ENCODE measurements at places on chromosomes 5 and 9.
A peak's percentile ranks its signal among the peaks of the same experiment; 100 is the strongest.

DNA sequence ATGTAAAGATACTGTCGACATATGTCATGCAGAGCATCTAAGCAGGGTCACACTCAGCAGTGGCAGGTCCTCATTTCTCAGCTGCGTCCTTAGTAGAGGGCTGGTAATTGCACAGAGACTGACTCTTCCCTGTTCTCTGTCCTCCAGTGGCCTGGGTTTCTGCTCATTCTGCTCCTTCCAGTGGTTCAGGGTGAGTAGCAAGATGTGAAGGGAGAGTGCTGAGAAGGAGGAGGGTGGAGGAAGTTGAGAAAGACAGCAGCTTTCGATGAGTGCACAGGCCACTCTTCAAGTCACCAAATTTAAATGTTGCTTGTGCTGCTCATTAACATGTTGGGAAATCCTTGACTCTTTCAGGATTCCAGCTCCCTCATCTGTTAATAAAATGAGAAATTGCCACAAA is 203.9 kb downstream of the FBXL7 start:
- DNase-seq = no peak

DNA sequence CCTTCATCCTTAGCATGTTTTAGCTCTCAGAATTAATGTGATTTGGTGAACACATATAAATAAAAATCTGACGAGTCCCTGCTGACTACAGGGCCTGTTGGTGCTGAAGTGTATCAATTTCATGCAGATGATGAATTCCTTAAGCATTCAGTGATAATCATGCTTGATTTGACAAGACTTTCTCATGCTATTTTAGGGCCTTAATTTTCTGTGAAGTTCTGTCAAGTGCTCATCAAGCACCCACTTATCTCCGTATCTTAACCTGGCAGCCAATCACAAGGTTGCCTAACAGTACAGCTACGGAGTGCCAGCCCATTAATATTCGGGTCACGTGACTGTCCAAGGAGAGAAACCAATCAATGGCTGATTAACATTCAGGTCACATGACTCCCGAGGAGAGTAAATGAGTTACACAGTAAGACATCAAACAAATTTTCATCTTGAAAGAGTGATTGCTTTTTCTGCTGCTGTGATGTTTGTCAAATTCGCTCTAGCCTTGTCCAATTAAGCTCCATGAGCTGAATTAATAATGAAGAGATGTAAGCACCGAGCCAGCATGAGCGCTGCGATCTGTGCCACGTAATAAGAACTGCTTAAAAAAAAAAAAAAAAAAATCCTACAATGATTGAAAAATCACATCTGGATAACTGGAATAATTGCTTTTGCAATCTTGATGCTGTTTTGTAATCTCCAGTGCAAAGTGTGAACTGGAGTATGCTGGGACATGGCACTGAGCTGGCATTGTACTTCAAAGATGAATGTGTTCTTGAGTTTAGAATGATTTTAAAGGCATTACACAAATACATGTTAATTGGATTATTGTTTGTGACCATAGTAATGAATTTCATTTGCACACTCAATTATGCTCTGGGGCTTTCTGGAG is 104.3 kb upstream of the SPATA31D4 start:
- DNase-seq = no peak

GRCh38 chr5:26482076-26482809 is 556.1 kb downstream of the CDH9 start:
- DNase-seq = no peak

DNA sequence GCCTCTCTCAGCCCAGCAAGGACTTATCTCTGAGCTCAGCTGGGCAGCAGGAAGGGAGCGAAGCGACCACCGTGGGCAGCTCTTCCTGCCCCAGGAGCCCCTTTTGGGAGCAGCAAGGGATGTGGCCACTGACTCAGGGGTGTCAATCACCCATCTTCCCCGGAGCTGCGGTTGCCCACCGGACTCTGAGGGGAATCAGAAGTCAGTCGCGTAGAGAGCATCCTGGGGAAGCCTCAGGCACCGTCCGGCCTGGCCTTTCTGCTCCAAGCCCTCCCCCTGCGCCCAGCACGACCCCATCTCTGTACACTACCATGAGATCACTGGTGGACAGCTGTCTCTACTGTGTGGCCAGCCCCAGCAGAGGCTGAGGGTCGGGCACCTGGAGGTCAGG is 24.6 kb downstream of the GFI1B start:
- DNase-seq = no peak

GRCh38 chr5:123605822-123606221 is 93.8 kb downstream of the CSNK1G3 start:
- DNase-seq = no peak

DNA sequence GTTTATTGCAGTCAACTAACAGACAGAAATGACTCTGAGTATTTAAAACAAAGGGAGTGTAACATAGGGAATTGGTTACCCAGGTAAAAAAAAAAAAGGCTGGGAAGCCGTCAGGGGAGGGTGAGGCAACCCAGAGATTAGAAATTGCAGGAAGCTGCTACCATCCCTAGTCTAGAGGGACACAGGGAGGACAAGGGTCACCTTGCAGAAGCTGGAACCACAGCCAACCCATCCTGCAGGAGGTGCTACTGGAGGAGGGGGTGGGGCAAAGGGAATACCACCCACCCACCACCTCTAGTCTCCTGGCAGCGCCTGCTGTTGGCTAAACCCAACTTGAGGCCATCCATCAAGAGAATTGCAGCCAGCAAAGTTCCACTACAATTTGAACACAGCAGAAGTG is 6.5 kb downstream of the CAST start:
- DNase-seq = no peak

DNA sequence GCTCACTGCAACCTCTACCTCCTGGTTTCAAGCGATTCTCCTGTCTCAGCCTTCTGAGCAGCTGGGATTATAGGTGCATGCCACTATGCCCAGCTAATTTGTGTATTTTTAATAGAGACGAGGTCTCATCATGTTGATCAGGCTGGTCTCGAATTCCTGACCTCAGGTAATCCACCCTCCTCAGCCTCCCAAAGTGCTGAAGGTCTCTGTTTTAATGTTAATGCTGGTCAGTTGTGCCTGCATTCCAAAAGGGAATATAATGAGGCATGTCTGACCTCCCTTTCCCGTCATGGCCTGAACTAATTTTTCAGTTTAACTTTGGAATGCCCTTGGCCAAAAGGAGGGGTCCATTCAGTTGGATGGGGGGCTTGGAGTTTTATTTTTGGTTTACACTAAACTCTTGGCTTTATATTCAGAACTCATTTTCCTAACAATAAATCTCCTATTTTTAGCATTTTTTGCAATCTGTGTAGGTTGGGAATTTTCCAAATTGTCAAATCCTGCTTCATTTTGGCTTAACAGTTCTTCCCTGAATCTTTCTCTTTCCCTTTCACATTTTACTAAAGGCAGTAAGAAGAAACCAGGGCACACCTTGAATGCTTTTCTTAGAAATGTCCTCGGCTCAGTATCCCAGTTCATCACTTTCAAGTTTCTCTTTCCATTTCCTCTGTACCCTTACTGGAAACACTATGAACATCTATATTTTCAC is 1175.5 kb downstream of the MAT2B start:
- no peak for DNase-seq

DNA sequence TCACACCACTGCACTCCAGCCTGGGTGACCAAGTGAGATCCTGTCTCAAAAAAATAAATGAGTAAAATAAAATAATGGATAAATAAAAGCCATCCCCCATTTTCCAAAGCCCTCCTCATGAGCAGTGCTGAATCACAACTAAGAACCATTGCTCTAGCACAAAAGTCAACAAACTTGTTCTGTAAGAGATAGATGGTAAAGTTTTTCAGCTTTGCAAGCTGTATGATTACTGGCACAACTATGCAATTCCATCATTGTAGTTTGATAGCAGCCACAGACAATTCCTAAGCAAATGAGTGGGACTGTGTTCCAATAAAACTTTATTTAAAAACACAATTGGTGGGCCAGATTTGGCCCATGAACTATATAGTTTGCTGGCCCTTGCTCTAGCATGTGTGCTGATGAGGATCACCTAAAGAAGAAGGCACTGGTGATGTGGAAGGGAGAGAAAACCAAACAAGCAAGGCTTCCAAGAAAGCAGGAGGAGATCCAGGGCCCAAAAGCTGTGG is 64.6 kb downstream of the NEURL1B start:
- DNase-seq = no peak

GRCh38 chr5:108339220-108339619 is 42.7 kb downstream of the FBXL17 start:
- no peak for DNase-seq

- peak; percentile 81 for DNase-seq
Measured at GRCh38 chr5:149938791-149939358, 5.7 kb downstream of the PDE6A start.

- no peak for DNase-seq
Measured at GRCh38 chr9:37364751-37365360, 57.6 kb upstream of the GRHPR start.

DNA sequence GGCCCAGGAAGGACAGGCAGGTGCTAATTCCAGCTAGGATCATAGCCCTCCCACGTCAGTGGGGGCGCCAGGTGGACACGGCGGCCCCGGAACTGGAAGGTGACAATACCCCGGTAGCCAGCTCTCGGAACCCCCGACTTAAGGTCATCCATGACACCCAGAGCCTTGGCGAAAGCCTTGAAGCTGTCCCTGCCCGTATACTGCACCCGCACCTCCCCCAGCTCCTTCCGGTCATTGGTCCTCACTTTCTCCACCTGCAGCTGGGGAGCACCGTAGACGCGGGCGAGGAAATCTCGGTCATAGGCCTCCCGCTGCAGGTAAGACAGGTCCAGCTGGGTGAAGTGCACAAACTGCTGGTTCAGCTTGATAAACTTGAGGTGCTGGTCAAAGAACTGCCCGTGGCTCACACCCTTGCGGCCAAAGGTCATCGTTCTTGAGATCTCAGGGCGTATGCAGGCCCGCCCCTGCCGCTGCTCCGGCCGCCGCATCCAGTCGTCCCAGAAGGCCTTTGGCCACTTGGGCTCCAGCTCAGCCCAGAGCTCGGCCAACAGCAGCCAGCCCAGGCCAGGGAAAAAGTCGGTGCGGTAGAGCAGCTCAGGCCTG is 10.9 kb downstream of the MGAT1 start:
- DNase-seq = no peak

DNA sequence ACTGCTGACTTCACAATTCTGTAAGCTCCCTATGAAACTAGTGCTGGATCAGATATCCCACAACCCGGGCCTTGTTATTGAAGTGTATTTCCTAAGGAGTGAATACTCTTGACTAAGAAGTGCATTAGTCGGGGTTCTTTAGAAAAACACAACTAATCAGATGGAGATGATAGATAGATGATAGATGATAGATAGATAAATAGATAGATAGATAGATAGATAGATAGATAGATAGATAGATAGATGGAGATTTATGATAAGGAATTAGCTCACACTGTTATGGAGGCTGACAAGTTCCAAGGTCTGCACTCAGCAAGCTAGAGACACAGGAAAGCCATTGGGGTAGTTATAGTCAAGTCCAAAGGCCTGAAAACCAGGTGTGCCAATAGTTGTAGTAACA is 214.6 kb upstream of the COX7C start:
- no peak for DNase-seq

GRCh38 chr9:706606-707459 is 134.7 kb upstream of the DMRT1 start:
- DNase-seq = peak; percentile 53

DNA sequence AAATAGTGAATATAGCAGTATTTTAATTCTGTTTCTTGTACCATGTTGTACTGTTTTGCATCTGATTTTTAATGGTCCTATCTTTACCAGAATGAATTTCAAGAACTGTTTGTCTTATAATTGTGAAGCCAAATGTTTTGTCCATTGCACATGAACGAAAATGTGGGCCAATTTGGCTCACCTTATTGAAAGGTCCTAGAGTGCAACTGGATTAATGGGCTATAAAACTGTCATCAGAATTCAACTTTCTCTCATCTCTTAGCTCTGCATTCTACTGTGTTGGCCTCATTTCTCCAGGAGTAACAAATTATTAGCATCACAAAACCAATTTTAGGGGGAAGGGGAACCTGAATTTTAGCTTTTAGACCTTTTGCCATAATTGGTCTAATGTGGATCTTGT is 179.4 kb upstream of the NUDT12 start:
- no peak for DNase-seq

DNA sequence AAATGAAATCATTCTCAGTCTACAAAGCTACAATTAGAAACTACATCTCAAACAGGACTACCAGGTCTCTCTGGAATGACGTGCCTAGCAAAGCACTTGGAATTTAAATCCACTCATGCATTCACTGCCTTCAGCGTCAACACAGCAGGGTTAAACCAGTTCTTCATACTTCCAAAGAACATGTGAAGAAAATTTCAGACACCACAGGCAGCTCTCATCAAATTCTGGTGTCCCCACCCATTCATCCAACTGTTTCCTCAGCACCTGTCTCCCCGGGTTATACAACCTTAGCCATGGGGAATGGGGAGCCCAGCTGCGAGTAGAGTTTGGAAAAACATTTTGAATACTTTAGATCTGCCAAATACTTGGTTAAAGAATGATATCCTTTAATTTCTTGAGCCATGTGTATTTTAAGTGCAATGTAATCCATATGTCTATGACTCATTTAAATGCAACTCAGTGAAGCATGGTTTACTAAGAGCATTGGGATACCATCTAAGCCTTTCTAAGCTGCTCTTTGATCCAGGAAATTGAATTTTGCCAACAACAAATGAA is 17.5 kb downstream of the ADAM19 start:
- peak; percentile 22 for DNase-seq

GRCh38 chr5:91141642-91142041 is 241.5 kb downstream of the ARRDC3 start:
- no peak for DNase-seq

DNA sequence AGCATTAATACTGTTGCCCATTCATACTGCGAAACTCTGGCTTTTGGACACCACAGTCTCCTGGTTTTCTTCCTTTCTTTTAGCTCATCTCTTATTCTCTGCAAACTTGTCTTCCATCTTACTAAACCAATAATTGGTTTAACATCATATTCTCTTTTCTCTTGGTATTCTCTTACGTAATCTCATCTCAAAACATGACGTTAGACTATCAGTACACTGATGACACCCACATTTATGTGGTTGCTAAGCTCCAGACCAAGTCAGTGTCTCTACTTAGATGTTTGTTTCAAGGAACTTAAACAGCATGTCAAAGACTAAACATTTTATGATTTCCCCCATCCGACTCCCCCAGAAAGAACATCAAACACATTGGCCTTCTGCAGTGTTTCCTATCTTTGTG is 2.1 kb downstream of the PRRC1 start:
- DNase-seq = no peak

DNA sequence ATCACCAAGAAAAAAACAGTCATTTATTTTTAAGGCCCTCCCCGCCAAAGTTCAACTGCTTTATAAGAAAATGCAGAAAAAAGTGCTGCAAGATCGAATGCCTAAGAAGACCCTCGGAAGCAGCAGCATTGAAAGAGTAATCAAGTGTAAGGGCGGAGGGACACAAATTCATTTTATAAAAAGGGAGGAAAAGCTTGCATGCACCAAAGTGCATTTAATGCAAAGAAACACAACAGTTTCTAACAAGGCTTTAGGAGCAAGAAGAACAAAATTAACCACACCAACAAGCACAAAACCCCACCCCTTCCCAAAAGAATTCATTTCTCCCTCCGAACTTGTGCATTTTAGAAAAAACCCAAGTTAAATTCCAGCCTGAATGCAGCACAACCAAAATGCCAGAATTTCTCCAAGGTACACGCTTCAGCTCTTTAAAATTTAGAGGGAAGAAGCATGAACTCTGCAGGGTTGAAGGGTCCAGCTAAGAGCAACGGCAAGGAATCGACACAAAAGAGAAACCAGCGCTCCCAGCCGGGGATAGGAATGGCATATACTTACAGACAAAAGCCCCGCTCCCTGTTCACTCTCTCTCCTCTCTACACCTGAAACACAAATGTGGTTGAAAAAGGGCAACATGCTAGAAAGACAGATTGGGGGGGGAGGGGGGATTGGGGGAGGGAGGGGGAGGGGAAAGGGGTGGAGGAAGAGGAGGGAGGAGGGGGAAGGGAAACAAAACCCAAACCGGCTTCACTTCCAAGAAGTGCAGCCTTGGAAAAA is at the start of gene NREP:
Gene NREP (minus strand): TSS at position 614 of the 774 bp plus-strand sequence. CDS start 1,422 bp downstream, outside the sequence.
- peak; percentile 21 for DNase-seq

Measured in lung microvascular endothelial cell (primary cell).